Glutamatergic neuron (in vitro differentiated cells): ENCODE measurements at places on chromosomes 6 and 20.

GRCh38 chr20:59374261-59374660 is 73.8 kb downstream of the EDN3 start:
- DNase-seq = no peak

DNA sequence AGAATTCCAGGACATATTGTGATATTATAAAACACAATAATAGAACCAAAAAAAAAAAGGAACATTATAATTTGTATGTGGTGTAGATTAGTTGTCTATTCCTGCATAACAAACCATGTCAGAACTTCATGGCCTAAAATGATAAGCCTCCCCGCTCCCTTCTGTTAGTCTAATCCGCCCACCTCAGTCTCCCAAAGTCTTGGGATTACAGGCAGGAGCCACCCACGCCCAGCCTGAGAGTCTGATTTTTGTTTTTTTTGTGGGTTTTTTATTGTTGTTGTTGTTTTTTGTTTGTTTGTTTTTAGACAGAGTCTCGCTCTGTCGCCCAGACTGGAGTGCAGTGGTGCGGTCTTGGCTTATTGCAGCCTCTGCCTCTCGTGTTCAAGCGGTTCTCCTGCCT is 61.1 kb upstream of the C20orf144 start:
- no peak for DNase-seq

GRCh38 chr6:122953766-122954165 is 42.3 kb upstream of the CLVS2 start:
- DNase-seq = no peak

GRCh38 chr6:14888575-14889000 is 357.3 kb upstream of the JARID2 start:
- DNase-seq = no peak
